ENCODE measurements at places on chromosomes 6 and 20.

DNA sequence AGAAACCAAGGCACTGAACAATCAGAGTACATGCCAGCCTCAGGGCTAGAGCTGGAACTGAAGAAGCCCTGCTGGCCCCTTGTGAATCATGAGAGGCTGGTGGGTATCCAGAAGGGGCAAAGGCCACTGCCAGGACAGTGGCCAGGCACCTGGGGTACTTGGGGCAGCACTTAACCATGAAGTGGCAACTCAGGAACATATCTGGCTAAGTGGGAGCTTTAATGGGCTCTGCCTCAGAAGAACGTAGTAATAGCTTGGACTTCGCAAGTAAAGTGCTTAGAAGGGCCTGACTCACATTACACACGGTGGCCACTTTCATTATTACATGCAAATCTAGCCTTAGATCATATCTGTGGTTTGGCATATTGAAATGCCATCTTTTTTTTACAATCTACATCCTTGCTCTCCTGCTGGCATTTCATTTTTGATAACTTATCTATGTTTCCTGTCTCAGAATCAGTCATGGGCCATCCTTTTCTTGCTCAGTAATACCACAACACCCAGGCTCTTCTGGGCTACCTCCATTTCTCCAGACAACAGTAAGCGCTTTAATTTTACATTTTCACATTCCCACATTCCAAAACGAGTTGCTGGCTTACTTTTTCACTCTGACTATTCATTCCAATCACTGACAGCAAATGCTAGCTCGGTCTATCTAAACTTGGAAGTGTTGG is 21.6 kb downstream of the NAPB start:
- no peak for DNase-seq

DNA sequence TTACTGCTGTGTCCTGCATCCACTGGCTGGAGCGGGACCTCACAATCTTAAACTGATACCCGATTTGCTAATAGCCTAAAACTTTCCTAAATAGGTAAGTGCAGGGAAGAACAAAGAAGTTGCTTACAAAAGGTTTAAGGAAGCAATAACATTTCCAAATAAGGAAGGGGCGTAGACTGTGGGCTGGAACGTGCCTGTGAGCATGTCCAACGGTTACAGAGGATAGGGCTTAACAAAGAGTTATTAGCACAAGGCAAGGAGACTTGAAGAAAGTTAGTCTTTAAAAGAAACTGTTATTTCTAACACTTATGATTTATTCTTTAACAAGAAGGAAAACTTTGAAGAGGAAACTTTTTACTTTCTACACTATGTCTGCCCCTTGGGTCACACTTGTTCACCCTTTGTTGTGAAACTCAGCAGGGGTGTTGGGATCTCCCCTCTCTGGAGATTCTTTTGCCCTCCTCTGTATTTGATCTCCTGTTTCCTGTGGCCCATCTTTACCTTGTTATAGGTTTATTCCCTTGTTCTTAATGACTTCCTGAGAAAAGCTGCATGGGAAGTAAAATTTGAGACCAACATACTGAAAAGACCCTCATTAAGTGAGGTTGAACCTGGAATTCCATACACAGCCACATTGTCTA is 28.7 kb downstream of the KAT14 start:
- no peak for DNase-seq

DNA sequence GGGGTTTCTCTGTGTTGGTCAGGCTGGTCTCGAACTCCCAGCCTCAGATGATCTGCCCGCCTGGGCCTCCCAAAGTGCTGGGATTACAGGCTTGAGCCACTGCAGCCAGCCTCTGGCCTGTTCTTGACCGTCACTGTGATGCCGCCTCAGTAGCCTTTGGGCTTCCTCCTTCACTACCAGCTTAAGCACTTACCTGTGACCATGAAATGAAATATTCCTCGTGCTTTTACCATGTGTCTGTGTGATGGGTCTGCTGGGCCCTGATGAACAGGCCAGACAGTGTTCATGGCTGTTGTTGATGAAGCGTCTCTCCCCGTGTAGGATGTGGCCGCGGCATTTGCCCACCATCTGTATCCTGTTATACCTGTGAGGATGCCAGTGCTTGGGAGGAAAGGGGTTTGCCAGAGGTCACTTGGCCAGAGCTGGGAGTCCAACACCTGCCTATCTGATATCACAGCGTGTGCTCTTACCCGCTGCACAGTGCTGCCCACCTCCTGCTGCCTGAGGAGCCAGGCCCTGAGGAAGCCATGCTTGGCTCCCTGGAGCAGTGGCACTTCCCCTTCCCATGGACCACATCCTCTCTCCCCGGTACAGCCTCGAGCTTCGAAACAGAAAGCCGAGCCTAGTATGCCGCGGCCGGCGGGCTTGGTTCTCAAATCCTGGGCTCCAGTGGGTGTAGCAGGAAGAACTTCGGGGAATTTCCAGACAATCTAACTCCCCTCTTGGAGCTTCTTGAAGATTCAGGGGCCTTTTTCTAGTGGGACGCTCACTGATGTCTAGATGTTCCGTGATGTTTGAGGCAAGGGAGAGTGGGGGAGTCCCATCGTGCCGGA is 167.9 kb downstream of the ZDHHC14 start:
- no peak for DNase-seq

GRCh38 chr6:31874084-31874670 is 4.6 kb downstream of the SLC44A4 start:
- DNase-seq = no peak

GRCh38 chr20:37927410-37928095 is 24.6 kb downstream of the VSTM2L start:
- DNase-seq = no peak

- DNase-seq = no peak
These were observed 12.6 kb downstream of the AFDN start for GRCh38 chr6:167839343-167839742.

DNA sequence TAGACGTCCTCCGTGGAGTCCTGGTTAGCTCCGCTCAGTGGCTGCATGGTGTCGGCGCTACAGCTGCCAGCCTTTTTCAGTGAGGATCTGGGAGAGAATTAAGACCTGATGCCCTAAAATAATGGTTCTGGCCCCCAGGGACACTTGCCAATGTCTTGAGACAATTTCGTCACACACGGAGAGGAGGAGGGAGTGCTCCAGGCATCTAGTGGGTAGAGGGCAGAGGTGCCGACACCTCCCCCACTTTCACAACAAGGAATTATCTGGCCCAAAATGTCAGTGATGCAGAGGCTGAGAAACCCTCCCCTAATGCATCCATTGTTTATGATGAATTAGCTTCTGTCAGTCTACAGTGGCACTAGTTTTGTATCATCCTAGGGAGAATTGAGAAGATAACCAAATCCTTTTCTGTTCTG is 24.4 kb downstream of the TMEM181 start:
- DNase-seq = no peak

- no peak for DNase-seq
These were observed 310.3 kb downstream of the EYA4 start for GRCh38 chr6:133551436-133551835.

- peak; percentile 15 for DNase-seq
These were observed 206.5 kb upstream of the EYA4 start for GRCh38 chr6:133034509-133035206.

DNA sequence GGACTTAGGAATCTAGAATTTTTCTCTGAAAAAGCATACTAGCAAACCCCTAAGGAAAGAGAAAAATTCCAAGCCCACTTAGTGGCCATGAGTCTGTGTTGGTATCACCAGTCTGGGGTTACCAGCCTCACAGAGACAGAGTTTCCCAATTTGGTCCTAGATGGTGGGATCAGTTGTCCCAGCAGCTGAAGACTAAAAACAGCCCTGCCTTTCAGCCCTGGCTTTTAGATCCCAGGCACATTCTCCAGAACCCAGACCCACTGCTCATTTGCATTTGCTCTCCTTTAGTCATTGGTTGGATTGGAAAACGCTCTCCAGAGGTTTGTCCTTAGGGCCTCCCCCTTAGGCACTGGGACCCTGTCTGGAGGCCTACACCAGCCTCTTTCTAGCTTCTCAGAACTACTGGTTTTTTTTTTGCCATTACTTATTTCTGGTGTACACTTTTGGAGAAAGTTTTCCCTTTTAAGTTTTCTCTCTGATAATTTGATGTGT is 39.1 kb upstream of the FOXO3 start:
- no peak for DNase-seq

DNA sequence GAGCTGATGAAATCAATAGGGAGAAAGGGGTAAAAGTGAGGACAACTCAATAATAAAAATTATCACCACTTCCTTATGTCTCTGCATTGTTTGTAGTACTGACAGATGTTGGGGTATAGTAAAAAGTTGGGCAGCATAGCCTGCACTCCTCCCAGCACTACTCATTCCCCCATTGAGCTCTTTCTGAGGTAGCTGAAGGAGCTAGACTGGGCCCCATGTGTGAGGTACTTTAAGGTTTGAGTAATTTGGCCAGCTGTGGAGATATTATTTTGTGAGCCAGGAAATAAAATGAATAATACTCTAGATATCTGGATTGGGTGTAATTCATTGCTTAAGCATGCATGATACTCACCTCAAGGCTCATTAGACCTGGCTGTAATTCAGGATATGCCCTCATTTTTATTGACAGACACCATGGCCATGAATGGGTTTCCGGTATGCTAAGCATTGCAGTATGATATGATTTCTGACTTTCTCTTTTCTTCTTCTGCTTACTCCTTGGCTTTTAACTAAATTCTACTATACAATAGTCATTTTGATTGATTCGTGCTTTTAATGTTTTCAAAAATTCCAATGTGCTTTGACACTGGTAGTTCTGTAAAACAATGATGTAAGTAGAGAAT is 283.9 kb upstream of the RIMS1 start:
- DNase-seq = no peak

DNA sequence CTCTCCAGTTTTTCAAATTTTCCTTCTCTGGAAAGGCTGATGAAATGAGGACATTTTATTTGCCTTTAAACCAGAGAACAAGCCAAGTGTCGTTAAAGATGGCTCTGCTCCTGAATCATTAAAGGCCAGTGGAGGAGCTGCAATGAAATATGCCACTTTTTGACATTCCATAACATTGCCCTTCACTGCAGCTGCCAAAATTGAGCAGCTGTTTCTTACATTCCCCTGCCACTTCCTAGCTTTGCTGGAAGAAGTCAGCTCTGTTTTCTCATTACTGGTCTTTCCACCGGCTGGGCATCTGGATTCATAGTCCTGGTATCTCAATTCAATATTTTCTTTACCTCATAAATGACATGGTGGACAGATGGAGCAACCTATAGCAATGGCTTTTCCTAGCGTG is 45.5 kb upstream of the NRN1 start:
- DNase-seq = no peak

DNA sequence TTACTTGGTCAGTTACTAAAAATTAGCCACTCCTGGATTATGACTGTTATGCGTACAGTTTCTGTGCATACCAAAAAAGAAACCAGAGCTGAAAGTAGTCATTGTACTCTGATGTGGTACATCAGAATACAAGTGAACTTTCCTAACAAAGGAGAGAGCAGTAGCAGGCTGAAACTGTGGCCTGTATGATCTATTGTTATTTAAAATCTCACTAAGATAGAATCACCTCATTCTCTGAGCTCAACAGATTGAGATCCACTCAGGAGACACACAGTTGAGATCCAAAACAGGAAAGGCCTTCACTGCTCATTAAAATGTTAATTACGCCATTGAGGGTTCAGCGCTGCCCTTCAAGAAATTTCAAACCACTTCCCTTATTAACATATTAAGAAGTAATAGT is 576.4 kb downstream of the LMBRD1 start:
- DNase-seq = no peak

DNA sequence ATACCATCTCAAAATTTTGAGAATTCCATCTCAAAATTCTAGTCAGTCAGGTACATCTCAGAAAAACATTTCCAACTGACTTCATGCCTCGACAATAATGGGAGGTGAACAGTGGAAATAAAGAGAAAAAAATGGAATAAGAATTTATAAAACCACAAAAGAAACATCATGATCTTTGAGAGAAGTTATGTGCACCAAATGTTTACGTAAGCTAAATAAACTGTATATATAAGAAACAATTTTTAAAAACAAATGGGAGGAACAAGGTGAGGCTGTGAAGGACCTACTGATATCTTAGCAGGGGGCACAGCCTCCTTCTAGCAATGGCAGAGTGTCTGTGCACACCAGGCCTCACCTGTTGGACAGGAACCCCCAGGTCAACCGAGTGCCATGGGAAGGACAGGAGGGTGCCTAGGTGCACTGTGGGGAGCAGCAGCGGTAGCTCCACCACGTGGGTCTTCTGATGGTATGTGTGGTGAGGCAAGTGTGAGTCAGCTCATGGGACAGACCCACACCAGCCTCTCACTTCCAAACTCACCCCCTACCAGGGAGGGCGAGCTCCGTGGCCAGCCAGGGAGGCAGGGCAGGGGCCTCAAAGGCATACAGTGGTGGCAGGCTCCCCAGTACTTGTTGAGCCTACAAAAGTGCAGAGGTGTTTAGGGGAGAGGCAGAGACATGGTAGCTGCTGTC is 23.2 kb downstream of the DIDO1 start:
- no peak for DNase-seq

DNA sequence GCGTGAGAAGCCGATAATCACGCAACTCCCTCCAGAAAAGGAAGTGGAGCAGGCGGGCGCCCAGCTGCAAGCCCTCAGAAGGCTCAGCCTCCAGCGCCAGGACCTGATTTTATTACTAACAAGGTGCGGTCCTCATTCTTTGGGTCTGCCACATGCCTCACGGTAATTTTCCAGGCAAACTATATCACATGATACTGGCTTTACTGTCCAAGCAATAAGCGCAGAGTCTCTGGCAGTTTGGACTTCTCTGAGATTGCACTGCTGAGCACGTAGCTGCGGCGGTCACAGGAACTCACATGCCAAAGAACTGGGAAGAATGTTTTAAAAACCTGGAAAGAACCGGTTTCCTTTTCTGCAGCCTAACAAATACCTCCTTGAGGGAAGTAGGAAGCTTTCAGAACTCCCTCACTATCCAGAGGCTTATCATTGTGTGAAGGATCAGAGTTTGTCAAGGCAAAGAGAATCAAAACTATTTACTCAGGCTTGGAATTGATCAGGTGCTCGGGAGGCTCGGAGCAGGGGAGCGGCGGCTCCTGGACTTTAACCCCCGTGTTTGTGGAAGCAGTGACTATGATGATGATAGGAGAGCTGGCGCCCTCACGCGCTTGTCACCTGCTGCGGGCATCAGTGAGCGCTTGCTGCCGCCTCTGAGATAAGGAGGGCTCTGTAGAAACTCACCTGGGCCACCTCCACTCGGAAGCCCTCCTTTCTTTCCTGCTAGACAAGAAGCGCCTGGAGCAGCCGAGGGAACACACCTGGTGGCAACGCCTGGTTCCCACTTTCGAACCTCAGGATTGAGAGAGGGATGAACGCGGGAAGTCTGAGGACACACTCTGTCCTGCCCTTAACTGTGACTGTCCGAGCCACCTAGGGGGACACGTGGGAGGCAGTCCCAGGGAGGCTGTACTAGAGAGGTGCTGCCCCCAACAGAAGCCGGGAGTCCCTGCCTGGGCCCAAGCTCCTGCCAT is 27.2 kb upstream of the SYNJ2 start:
- DNase-seq = peak; percentile 63

GRCh38 chr6:71047417-71047816 is 90.6 kb upstream of the B3GAT2 start:
- DNase-seq = peak; percentile 26

- no peak for DNase-seq
These were observed 25.1 kb downstream of the LOC128125822 start for GRCh38 chr6:63597141-63598048.

- no peak for DNase-seq
These were observed 100.5 kb upstream of the STXBP5 start for GRCh38 chr6:147103694-147104093.

Data from HuH-7.5 (cell line).